ENCODE measurements at places on chromosomes 7 and 10.

- DNase-seq: peak; percentile 3
These were observed 86.7 kb upstream of the GNAI1 start for GRCh38 chr7:80047856-80048459.

GRCh38 chr7:104845557-104845956 is 168.4 kb upstream of the KMT2E start:
- no peak for DNase-seq

- DNase-seq: peak; percentile 20
These were observed 39.2 kb downstream of the ENO4 start for GRCh38 chr10:116888380-116889055.

DNA sequence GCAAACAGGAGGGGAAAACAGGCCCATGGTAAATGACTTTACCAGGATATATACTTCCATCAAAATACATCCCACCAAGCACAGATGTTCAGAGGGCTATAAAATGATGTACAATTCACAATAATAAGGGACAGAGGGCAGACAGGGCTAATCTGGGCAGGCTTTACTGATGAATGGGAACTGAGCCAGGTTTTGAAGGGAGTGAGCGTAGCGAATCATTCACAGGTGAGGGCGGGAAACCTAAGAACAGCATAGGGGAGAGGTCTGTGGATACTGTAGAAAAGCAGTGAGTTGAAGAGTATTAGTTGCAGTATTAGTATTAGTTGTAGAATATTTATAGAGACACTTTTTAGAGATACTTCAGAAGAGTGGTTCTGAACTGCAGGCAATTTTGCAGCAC is 180.8 kb downstream of the JAZF1 start:
- no peak for DNase-seq

DNA sequence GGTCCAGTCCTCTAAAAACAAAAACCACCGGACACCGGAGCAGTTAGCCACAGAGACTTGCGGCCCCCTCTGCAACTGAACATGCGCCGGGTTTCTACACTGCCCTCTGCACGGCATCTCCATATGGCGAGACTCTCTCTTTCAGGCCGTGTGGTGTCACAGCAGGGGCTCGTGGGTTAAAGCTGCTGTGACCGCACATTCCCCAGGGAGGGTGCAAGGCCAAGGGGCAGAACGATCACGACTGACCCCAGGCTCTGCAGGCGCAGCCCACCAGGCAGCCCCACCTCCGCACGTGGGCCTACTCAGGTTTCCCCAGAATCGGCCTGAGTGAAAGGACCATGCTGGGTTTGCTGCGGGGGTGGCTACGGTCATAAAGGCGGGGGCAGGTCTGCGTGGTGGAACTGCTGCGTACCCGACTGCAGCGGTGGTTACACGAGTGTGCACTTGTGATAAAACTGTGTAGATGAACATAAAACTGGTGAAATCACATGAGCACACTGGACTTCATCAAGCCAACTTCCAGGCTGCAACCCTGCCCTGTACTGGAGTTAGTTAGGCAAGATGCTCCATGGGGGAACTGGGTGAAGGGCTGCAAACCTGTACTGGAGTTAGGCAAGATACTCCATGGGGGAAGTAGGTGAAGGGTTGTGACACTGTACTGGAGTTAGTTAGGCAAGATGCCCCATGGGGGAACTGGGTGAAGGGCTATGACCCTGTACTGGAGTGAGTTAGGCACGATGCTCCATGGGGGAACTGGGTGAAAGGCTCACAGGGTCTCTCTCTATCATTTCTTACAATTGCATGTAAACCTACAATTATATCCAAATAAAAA is 81.4 kb upstream of the PPP2R2D start:
- no peak for DNase-seq

GRCh38 chr10:38054361-38054797 is 39.8 kb upstream of the ZNF37A start:
- peak; percentile 21 for DNase-seq

GRCh38 chr10:88318803-88319202 is 264.3 kb downstream of the RNLS start:
- DNase-seq: no peak

GRCh38 chr7:138258197-138258559 is 181.9 kb downstream of the AKR1D1 start:
- no peak for DNase-seq

DNA sequence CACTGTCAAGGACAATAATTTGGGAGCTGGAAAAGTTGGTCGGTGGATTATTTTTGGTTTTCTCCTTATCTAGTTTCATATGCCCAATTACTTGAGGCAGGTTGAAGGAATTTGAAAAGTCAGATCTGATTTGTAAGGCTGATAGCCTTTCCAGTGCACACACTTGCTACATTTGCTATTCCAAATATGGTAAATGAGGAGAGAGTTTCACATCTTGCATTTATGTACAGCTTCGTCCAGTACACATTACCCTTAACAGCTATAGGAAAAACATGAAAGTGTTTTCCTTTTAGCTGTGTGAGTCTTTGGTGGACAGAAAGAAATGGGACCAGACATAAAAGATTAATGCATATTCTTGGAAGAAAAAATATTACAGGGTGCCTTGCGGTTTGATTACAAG is 201.8 kb downstream of the CELF2 start:
- no peak for DNase-seq

GRCh38 chr10:119871881-119872609 is 598 bp downstream of the MCMBP start:
- DNase-seq: no peak

- no peak for DNase-seq
These were observed 625.1 kb downstream of the MAGI2 start for GRCh38 chr7:78828317-78828716.

GRCh38 chr10:113515601-113516000 is 37.3 kb upstream of the HABP2 start:
- no peak for DNase-seq

- DNase-seq: peak; percentile 54
These were observed 22.1 kb downstream of the GNA12 start for GRCh38 chr7:2821842-2822507.

DNA sequence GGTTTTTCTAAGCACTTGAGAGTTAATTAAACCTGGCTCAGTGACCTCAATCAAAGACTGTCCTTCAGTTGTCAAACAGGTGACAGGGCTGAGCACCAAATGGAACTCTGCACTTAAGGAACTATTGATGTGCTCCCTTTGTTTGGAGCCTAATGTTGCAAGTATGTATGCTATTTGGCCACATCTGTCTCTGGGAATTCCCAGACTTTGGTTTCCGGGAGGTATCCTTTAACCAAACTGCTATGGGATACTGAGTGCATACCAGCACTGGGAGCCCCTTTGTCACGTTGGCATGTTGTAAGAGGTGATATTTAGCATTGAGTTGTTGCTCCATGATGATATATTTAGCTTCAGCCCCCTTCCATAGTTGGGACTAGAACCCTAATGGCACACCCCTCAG is 25.2 kb downstream of the ASZ1 start:
- no peak for DNase-seq

- no peak for DNase-seq
These were observed at the start of gene CDHR1 for GRCh38 chr10:84194424-84195043. Gene CDHR1 (plus strand): TSS chr10:84194537. CDS start chr10:84194761, 224 bp downstream.

DNA sequence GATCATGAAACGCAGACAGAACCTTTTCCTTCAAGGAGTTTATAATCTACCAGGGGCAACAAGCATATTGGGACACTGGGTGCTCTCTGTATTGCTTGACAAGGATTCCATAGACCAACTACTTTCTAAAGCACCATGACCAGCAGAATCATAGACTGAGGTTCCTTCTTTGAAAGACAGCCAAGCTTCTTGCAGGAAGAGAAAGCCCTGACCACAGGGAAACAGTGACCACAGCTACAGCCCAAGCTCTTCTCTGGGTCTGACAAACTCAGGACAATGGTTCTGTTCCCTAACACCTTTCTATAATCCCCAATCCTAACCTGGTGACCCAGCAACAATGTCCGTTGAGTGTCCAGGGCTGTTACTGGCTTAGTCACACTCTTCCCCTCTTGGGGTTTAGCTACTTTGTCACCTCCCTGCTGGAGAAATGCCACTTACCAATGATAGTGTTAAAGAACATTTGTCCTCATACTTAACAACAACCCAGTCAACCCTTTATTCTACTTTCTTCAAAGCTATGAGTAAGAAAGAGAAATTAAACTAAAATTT is 155.7 kb downstream of the JAZF1 start:
- no peak for DNase-seq

GRCh38 chr10:119029613-119030420 is at the start of gene NANOS1:
Gene NANOS1 (plus strand): TSS chr10:119029714. CDS start chr10:119029802, 88 bp downstream.
- no peak for DNase-seq

- DNase-seq: no peak
These were observed 20.4 kb downstream of the SH2B2 start for GRCh38 chr7:102306916-102307677.

GRCh38 chr10:95814011-95814727 is 58.2 kb downstream of the ENTPD1 start:
- peak; percentile 61 for DNase-seq

- no peak for DNase-seq
These were observed 665.2 kb upstream of the ZWINT start for GRCh38 chr10:57026307-57026706.

GRCh38 chr10:69661414-69662172 is 31.5 kb downstream of the FAM241B start:
- DNase-seq: no peak

DNA sequence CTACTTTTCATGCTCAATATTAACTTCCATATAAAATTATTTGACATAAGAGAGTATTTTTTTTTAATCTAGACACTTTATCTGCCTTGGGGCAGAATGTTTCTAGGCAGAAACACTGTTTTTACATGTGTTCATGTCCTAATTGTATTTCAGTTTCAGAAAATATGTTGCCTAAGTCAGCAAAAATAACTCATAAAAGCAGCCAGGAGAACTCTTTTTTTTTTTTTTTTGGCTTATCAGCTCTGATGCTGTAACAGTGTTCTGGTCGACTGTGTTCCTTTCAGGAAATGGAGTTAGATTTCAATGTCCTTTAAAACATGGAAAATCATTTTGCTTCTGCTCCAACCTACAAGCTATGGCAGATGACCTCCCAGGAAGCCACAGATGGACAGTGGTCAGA is 63.2 kb upstream of the OPALIN start:
- DNase-seq: no peak

- DNase-seq: no peak
These were observed 163.6 kb downstream of the GALNT11 start for GRCh38 chr7:152189061-152189460.

- DNase-seq: no peak
These were observed 317.1 kb upstream of the SEMA3C start for GRCh38 chr7:81235997-81236396.

DNA sequence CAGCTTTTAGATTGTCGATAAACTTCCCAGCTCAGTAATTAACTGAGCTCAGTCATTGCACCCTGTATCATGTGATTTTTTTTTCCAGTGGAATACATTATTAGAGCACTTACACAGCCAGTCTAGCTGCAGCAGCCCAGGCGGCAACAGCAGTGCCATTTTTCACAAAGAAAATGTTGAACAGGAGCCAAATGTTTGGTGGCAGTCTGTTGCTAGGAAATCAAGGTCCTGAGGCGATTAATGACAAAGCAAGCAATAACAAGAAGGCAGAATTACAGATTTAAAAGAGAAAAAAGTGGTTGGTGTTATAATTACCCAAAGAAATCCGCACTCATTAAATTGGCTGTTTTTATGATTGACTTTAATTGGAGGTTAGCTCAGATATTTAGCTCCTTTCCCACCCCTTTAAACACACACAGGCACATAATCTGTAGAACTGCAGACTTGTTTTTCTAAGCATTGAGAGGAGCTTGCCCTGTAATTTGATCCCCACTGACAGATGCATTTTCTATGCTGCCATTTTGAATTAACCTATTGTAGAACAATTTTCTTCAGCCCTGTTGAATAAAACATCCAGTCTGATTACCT is 267.4 kb downstream of the ADK start:
- no peak for DNase-seq

DNA sequence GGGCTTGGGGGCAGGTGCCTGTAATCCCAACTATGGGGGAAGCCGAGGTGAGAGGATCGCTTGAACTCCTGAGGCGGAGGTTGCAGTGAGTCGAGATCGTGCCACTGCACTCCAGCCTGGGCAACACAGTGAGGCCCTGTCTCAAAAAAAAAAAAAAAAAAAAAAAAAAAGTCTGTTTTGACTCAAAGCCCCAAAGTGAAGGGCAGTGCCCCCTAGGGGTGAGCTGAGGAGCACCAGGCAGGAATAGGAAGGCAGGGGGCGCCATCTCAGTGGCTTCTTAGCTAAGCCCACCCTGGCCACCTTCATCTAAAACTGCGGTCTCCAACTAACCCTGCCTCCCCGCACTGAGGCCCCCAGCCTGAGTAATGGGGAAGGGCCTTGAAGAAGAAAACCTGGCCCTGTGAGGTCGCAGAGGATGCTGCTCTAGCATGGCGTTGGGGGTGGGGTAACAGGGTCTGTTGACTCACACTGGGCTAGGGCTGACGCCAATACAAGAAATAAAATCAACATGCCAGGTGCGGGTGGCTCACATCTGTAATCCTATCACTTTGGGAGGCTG is 9.8 kb downstream of the PODXL start:
- no peak for DNase-seq

- no peak for DNase-seq
These were observed 642.5 kb upstream of the KCND2 start for GRCh38 chr7:119630406-119630969.

DNA sequence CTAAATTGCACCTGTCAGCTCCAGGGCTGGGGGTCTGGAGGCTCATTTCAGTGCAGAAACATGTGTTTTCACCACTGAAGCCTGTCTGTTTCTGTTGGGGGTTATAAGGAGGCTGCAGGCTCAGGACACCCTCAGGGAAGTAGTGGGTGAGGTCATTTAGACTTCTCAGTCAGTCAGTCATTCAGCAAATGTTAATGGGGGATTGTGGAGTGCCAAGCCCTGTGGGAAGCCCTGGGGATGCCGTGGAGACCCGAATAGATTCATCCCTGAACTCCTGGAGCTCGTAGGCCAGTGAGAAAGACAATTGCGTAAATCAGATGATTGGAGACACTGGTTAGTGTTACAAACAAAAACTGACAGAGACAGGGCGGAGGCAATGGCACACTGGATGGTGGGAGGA is 19.2 kb downstream of the LHPP start:
- no peak for DNase-seq

DNA sequence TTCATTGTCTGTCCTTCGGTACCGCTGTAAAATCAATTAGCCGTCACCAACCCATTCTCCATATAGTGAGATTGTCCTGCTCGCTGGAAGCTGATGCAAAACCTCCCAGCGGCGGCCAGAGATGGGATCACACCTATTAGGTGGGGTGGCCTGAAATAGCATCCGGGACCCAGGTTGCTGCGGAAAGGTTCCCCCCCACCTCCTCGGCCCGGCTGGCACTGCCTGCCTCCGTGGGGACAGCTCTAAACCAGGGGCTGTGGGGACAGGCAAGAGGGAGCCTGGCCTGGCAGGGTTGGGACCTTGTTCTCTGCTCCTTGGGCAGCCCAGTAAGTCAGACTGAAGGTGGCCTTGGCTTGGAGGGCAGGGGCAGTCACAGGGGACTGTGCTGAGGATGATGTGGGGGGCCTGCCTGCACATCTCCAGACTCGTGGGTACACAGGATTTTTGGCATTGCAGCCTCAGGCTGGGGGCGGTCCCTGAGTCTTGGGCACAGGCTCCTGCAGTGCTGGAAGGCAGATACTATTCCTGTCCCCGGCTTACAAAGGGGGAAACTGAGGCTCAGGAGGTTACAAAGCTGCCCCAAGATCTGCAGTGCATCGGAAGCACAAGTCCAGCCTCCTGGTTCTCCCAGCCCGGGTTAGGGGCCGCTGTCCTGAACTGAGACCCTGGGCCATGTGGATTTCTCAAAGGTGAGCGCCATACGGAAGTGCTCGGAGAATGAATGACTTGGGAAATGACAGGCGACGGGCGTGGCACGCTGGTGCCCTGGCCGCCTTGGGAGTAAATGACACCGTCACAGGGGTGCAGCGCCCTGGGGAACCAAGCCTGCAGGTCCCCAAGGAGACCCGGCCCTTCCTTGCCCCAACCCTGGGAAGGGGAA is 65.6 kb downstream of the UNCX start:
- no peak for DNase-seq

Data from amniotic stem cell (primary cell).